ENCODE measurements at places on chromosomes 7 and 10.

GRCh38 chr7:80318081-80318480 lies 183.4 kb downstream of the GNAI1 start:
- DNase-seq: no peak

DNA sequence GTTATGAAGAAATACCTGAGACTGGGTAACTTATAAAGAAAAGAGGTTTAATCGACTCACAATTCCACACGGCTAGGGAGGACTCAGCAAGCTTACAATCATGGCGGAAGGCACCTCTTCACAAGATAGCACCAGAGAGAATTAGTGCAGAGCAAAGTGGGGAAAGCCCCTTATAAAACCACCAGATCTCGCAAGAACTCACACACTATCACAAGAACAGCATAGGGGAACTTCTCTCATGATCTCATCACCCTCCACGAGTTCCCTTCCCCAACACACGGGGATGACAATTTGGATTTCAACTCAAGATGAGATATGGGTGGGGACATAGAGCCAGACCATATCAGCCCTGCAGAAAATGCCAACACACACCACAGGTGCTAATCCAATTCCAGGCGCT lies 218.7 kb downstream of the PARD3 start:
- DNase-seq: no peak

DNA sequence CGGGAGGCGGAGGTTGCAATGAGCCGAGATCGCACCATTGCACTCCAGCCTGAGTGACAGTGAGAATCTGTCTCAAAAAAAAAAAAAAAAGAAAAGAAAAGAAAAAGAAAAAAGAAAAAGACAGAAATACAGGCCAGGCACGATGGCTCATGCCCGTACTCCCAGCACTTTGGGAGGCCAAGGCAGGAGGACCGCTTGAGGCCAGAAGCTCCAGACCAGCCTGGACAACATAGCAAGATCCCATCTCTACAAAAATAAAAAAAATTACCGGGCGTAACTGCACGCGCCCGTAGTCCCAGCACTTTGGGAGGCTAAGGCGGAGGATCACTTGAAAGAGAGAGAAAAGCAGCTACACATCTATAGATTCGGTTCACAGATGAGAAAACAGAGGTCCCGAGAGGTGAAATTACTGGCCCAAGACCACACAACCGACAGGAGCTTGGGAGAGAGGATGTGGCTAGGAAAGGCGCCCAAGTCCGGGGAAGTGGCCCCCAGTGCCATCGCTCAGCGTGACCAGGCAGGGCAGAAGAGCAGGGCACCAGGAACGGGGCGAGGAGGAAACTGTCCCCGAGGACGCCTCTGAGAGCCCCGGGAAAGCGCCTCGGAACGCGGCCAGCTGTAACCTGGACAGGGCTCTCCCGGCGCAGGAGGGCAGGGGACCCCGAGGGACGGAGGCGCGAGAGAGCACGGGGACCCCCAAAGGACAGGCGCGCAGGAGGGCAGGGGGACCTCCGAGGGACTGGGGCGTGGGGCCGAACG lies 612 bp downstream of the SNX8 start:
- peak; percentile 55 for DNase-seq

GRCh38 chr10:118047157-118047719 lies 497 bp upstream of the RAB11FIP2 start:
- no peak for DNase-seq

DNA sequence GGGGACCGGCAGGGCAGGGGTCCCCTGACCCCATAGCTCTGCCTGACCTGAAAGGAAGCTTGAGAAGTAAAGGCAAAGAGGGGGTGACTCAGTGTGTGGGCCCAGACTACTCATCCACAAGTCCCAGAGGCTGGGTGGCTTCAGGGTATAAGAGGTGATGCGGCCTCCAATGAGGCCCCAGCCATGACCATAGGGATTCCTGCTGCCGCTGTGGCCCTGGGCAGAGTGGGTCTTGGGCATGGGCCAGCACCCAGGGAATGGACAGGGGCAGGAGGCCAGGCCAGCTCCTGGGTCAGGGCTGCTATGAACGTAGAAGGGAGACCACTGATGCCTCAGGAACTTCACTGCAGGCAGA lies 64.4 kb upstream of the EBF3 start:
- no peak for DNase-seq

DNA sequence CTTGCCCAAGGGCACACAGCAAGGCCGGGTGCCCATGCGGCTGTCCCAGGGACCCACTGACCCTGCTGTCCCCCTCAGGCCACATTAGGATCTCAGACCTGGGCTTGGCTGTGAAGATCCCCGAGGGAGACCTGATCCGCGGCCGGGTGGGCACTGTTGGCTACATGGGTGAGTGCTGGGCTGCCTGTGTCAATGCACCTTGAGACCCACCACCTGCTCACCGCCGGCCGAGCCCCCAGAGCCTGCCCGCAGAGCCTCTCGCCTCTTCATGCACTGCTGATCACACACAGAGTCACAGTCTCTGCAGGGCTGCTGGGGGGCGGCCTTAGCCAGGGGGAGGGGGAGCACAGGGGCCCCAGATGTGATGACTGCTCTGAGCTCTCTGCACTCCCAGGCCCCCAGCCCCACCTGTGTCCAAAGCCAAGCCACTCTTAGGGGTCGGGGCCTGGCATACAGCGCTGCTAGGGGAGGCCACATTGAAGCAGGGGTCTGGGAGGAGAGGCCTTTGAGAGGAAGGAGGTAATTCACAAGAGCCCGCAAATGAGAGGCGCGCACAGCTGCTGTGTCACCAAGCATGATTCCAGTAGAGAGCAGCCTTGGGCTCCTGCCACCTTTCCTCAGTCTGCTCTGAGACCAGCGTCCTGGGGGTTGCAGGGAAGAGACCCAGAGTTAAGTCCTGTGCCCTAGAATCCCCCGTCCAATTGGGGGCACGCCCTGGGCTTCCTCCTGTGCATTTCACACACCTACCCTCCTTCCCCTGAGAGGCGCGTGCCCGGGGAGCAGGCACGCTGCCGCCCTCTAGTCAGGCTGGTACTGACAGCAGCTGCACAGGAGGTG lies 100.4 kb downstream of the RGS10 start:
- no peak for DNase-seq

- DNase-seq: no peak
These were observed 138.6 kb downstream of the PPP1R17 start for GRCh38 chr7:31825576-31825975.

DNA sequence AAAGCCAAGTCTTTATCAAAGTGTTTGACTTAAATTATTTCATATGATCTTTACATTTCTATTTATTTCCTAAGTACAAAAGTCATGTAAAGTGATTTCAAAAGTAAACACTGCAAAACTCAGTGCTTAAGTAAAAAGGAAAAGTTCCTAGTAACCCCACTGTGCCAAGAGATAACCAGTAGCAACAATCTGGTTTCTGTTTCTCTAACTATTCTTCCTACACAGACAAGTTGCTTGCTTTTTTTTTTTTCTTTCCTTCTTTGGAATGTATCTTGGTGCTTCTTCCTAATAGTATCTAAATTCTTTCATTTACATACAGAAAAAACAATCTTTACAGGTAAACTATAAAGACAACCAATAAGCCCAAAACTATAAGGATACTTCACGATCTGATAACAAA lies 3.1 kb downstream of the JCAD start:
- no peak for DNase-seq

- DNase-seq: no peak
These were observed 96.8 kb downstream of the RAB18 start for GRCh38 chr10:27600930-27601329.

DNA sequence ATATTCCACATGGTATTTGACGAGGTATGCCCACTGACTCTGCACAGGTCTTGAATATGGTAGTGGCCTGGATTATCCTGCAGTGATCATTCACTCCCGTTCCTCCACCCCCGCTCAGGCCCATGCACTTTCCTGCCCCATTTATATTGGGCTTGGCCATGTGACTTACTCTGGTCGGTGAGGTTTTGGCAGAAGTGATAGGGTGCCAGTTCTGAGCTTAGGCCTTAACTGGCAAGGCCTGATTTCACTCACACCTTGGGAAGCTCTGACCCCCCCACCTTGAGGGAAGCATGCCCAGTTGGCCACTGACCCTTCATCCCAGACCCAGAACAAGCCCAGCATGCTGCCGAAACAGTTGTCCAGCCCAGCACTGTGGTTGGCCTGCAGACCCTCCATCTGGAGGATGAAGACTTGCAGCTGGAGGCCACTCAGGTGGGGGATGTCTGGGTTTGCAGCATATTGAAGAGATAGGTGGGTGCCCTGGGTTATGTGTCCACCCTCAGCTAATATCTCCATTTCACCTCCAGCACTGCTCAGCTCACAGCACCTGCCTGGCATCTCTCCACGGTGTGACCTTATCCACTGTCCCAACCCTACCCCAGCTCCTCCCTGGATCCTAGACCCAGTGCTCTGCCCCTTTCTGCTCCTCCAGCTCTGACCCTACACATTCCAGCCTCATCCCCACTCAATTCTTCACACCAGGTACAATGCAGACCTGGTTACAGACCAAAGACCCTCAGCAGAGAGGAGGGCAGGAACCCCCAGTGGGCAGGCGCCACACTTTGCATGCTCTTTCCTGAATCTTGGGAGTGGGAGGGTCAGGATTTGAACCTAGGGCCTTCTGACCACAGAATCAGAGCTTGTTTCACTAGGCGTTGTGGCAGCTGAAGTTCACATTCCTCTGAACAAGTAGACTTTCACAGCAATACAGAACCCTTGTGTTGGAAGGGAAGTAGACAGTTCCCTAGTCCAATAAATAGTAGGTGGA lies 138.1 kb upstream of the CHST15 start:
- no peak for DNase-seq

DNA sequence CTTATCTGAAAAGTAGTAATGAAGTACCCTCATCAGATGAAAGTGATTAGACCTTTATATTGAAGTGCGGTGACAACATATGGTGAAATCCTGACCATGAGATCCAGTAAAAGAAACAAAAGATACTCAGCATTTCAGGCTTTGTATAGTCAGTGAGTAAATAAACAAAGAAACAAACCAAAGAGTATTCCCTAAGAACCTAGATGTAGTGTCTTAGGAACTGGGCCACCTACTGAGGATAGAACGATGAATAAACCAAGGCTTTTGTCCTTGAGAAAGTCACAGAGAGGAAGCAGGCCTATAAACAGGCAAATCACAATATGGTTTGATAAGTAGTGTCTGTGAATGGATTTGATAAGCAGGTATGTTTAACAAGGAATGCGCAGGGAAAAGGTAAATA lies 46.2 kb downstream of the ZNF277 start:
- no peak for DNase-seq

- DNase-seq: no peak
These were observed 100.4 kb upstream of the MACROH2A2 start for GRCh38 chr10:69952069-69952800.

DNA sequence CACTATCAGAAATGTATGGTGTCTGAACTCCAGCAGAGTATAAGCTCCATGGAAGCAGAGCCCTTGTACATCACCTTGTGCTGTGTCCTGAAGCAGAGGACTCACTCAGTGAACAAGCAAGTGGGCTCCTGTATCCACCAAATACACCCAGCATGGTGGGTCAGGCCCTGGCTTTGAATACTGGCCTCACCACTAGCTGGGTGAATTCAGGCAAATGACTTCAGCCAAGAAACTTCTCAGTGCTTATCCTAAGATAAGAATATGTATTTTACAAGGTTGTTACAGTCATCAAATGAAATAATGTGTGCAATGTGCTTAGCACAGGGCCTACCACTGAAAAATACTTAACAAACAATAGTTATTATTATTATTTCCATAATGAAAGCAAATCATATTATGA lies 62.6 kb downstream of the CALD1 start:
- DNase-seq: no peak

DNA sequence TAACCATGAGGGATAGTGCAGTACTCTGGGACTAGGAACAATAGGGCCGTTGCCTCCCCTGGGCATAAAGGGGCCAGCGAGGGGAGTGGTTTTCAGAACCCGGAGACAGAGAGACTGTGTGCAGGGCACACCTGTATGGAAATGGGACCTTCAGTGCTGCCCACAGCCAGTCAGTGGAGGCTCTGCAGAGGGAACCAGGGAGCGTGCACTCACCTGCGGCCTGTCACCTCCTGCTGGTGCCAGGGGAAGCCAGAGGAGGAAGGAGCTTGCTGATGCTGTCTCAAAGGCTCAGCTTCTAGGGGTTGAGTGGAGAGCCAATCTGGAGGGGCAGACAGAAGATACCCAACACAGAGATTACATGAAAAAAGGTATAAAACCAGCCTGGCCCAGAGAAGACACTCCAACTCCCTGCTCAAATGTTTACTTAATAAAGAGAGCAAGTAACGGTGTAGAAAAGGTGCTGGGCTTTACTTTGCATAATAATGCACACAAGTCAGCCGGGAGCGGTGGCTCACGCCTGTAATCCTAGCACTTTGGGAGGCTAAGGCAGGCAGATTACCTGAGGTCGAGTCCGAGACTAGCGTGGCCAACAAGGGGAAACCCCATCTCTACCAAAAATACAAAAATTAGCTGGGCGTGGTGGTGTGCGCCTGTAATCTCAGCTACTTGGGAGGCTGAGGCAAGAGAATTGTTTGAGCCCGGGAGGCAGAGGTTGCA lies 35.5 kb upstream of the WAPL start:
- DNase-seq: no peak

DNA sequence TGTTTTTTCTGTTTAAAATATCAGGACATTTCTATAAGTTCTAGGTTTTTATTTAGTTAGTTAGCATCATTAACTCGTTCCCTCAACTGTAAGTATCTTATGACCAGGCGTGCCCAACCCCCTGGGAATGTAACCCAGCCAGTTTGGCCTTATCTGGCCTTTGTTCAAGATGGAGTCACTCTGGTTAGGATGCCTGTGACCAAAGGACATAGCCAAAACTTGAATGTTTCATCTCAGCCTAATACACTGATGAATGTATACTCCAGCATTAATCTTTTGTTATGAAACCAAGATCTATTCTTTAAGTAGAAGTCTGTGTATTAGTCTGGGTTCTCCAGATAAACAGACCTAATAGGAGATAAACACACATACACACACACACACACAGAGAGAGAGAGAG lies 231.4 kb downstream of the NSUN6 start:
- DNase-seq: no peak

DNA sequence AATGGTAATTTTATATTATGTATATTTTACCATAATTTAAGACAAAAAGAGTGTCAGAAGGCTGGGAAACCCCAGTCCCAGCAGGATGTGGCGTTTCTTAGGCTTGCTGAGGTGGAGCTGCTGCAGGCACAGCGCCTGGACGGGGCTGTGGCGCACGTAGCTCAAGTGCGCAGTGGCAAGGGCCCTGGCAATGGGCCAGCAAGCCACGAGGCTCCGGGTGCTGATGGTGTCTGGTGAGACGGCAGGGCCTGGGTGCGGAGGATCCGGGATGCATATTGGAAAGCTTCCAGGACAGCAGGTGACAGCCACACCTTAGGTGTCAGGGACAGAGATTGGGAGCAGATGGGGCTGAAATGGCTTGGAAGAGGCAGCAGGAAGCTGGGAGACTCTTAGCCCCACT lies 37.2 kb downstream of the CLEC2L start:
- no peak for DNase-seq

DNA sequence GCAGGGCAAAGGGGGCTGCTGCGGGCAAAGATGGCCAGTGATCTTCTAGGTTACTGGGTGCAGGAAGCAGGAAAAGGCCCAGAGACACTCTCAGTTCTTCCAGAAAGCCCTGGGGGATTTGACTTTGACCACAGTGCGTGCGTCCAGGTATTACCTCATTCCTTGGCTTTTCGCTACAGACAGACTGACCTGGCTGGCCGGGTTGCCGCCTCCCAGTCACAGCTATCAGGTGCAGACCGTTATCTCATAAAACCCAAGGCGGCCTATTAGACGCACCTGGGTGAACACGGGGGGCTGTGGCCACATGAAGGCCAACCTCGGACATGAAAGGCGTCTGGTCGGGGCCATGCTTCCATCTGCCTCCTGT lies 80.3 kb downstream of the FOXL3 start:
- DNase-seq: no peak

GRCh38 chr10:118511711-118512110 lies 83.7 kb downstream of the PRLHR start:
- DNase-seq: no peak

GRCh38 chr10:102455893-102456471 lies 4.6 kb upstream of the C10orf95 start:
- DNase-seq: no peak

Data from right forelimb (tissue), 1 donor.